GM12892 (cell line): ENCODE measurements at places on chromosomes 5 and 9.

DNA sequence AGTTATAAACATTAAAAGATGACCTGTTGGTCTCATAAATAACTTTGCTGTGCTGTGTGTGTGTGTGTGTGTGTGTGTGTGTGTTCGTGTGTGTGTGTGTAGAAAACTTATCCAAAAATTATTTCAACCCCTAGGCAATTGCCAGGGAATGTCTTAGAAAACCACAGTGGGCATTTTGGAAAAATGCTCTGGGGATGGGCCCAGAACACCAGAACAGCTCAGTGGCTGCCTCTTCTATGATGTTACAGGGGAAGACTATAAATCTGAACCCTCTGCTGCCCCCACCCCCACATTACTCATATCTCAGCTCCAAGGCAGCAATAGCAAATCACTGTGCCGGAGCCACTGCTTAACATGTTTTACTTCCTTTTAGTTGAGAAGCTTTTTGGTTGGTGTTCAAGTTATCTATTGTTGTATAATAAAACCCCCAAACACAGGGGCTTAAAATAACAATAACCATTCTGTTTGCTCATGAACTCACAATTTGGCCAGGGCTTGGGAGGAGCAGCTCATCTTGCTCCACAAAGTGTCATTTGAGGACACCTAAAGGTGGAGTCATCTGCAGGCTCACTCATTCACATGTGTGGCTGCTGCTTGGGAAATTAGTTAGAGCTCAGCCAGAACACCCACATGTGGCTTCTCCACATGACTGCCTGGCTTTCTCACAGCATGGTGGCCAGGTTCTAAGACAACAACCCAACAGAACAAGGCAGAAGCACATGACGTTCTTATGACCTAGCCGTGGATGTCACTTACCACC, 40.4 kb downstream of the ACTBL2 start:
- no peak for DNase-seq

DNA sequence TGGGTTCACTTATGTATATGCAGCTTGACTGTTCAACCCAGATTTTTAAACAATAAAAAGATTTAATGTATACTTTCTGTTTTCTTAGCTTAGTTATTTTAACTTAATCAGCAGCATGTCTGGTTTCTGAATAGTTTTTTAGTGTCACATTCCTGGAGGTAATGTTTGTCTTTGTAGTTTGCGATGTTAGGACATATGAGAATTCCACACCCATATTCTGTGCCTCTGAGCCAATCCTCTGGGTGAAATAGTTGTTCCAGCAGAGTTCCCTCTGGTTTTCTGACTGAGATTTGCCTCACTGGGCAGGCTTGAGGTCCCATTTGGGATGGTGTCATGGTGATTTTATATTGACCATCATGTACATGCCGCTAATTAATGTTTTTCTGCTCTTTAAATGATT, 48.6 kb downstream of the INIP start:
- no peak for DNase-seq

- DNase-seq: no peak
These were observed 22.2 kb downstream of the TNFSF8 start for GRCh38 chr9:114908104-114908622.

- DNase-seq: no peak
These were observed 64.2 kb downstream of the DUSP1 start for GRCh38 chr5:172706796-172707195.

DNA sequence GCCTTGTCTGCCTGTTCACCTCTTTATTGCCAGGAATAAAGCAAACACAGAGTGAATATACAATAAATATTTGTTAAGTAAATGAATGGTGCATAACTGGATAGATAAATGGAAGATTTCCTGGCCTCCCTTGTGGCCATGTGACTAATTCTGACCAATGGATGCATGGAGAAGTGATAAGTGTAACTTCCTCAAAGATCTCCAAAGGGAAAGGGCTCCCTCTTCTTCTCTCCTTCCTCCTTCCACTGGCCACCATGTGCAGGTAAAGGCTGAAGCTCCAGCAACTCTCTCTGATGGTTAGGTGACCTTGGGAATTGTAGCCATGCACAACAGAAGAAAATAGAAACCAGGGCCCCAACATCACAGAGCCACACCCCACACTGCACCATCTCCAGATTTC, 174.4 kb downstream of the EBF1 start:
- no peak for DNase-seq
